ENCODE measurements at places on chromosomes 2 and 18.
A peak's percentile ranks its signal among the peaks of the same experiment; 100 is the strongest.

DNA sequence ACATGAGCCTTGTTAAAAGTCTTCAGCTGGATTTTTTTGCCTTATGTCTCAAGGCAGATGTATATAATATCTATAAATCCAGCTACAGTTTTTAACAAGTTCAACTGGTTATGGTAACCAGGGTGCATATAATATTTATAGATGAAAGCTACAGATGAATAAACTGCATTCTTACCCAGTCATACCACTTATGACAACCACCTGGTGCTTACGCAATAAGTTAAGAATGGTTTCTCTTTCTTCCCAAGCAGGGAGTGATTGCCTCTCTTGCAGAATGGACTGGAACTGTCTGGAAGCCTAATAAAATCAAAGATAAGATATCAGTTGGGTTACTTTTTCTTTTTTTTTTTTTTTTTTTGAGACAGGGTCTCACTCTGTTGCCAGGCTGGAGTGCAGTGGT lies 19.6 kb downstream of the DHX57 start:
- DNase-seq: peak; percentile 42

- DNase-seq: no peak
These were observed 136.1 kb upstream of the TTC39C start for GRCh38 chr18:23878336-23878900.

GRCh38 chr18:28607991-28608390 lies 431.1 kb upstream of the CDH2 start:
- DNase-seq: no peak

DNA sequence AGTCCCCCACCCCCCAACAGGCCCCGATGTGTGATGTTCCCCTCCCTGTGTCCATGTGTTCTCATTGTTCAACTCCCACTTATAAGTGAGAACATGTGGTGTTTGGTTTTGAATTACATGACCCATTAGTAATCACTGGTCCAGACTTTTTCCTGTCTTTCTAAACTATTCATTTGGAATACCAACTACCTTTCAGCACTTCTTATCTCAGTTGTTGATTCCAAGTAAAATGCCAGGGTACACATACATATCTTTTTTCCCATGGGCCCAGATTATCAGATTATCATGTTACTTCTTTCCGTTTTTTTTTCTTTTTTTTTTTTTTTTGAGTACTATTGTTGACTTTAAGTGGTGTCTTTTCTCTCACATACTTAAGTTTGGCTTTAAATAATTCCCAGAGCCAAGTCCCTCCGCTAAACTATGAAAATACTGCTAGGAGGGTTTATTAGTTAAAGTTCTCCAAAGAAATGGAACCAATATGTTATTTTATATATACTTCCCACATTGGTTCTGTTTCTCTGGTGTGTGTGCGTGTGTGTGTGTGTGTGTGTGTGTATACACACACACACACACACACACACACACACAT lies 389.3 kb downstream of the IRS1 start:
- no peak for DNase-seq

GRCh38 chr2:109382951-109383350 lies 230.8 kb downstream of the SEPTIN10 start:
- peak; percentile 15 for DNase-seq

DNA sequence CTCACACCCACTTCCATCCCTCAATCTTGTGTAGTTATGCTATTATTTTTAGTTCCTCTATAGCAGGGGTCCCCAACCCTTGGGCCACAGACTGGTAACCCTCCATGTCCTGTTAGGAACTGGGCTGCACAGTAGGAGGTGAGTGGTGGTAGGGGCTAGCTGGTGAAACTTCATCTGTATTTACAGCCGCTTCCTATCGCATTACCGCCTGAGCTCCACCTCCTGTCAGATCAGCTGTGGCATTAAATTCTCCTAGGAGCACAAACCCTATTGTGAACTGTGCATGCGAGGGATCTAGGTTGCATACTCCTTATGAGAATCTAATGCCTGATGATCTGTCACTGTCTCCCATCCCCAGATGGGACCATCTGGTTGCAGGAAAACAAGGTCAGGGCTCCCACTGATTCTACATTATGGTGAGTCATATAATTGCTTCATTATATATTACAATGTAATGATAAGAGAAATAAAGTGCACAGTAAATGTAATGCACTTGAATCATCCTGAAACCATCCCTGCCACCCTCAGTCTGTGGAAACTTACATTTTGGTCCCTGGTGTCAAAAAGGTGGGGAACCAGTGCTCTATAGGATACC lies 1.6 kb upstream of the RAB11FIP5 start:
- peak; percentile 68 for DNase-seq

GRCh38 chr2:143936848-143937722 lies 582.8 kb downstream of the ZEB2 start:
- peak; percentile 63 for DNase-seq

DNA sequence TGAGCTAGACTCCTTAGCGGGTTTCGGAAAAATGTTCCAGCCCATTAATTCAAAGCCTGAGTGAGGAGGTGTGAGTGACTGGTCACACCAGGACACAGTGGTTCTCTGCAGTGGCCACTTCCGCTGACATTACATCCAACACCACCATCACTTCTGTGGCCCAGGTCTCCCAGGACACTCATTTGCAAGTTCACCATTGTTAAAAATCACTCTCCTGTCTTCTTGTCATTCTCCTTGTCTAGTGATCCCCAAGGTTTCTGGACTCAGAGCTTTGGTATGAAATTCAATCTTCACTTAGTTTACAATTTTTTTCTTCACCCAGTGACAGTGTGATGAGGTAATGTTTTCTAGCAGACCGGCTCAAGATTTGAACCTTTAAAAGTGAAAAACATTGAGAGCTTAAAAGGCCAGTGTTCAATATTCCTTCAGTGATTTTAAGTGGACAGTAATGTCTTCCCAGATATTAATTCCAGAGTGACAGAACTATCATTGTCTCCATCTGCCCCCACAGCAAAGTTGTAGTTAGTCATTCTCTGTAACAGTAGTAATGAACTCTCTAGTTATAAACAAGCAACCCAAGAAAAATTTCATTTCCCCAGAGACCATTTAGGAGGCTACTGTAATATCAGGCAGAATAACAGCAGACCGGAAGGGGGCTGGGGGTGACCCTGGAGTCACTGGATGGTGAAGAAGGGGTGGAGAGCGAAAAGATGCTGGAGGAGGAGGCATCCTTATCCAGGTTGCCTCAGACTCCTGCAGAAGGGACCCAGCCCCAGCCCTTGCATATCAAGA lies 164.9 kb downstream of the GFPT1 start:
- peak; percentile 67 for DNase-seq

DNA sequence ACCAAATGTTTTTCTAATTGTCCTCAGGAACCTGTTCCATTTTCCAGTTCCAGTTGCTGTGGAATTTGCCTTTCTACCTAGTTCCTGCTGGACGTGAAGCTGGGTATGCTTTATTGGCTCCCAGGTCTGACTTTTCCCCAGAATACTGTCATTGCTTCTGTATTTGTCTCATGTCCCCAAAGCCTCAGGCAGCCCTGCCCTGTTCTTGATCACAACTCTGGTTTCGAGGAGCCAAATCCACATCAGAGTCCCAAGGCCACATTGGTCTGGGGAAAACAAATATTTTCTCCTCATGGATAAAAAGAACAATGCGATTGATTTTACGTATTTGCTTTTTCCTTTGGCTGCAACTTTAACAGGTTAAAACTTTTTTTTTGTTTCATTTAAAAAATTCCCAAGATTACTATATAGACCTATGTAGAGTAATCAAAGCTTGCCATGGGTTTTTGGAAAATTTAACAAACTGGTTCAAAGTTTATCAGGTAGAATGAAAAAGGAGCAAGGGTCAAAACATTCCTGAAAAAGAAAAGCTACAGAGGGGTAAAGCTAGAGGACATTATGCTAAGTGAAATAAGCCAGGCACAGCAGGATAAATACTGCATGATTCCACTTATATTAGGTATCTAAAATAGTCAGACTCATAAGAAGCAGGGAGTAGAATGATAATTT lies 85.2 kb downstream of the MDH1 start:
- no peak for DNase-seq

DNA sequence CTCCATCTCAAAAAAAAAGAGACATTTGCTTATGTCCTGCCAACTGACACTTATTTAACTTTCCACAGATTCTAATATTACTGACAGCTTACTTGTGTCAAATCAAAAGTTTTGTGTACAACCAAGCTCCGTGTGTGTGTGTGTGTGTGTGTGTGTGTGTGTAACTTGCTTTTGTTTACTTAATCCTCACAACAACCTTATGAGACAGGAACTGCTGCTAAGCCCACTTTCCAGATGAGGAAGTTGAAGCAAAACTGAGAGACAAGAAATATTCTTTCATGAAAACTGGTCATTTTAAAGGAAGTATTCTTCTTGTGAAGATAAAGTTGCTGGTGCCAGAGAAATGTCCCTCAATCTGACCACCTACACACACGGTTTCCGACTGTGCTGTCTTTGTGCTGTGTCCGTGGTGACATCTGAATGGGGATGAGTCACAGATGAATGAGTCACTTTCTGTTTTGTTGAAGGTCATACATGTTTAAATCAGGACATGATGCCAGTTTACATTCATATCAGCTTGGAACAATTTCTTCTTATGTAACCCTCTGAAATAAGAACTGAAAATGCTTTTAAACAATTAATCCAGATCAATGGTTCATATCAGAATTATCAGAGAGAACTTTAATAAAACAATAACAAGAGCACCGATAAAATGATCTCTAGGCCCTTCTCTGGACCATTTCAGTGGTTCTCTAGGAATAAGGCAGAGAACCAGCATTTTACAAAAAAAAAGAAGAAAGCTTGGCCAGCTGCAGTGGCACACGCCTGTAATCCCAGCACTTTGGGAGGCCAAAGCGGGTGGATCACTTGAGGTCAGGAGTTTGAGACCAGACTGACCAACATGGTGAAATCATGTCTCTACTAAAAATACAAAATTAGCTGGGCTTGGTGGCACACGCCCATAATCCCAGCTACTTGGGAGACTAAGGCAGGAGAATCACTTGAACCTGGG lies 95.5 kb downstream of the THNSL2 start:
- no peak for DNase-seq

- DNase-seq: no peak
These were observed 397 bp downstream of the ZCCHC2 start for GRCh38 chr18:62523255-62523588.

GRCh38 chr2:8609357-8609811 lies 72.5 kb upstream of the ID2 start:
- DNase-seq: no peak

GRCh38 chr2:74671479-74671878 lies 17.4 kb downstream of the SEMA4F start:
- DNase-seq: peak; percentile 70

DNA sequence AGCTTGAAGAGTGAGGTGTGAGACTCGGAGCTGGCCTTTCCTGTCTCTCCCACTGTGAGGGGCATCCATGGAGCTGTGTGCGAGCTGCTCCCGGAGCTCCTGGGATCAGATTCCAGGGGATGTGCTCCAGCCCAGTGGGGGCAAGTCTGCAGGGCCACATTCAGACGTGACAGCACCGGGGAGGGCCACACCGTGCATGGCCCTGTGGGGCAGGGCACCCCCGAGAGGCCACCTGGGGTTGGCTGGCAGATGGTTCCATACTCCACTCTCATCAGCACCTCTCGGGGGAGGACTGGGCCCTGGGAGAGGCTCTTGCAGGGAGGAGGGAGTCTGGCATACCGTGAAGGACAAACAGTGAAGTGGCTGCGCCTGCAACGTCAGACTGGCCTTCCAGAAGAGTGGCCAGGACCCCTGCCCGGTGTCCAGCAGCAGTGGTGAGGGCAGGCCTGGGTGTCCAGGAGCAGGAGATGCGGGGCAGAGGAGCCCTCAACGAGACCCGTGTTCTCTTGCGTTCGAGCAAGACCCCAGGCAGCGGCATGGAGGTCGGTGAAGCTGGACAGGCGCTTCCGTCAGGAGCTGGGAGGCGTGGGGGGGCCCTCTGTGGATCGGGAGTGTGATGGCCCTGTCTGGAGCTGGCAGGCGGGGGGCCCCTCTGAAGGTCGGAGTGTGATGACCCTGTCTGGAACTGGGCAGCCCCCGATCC lies 84.3 kb downstream of the ASB1 start:
- no peak for DNase-seq

DNA sequence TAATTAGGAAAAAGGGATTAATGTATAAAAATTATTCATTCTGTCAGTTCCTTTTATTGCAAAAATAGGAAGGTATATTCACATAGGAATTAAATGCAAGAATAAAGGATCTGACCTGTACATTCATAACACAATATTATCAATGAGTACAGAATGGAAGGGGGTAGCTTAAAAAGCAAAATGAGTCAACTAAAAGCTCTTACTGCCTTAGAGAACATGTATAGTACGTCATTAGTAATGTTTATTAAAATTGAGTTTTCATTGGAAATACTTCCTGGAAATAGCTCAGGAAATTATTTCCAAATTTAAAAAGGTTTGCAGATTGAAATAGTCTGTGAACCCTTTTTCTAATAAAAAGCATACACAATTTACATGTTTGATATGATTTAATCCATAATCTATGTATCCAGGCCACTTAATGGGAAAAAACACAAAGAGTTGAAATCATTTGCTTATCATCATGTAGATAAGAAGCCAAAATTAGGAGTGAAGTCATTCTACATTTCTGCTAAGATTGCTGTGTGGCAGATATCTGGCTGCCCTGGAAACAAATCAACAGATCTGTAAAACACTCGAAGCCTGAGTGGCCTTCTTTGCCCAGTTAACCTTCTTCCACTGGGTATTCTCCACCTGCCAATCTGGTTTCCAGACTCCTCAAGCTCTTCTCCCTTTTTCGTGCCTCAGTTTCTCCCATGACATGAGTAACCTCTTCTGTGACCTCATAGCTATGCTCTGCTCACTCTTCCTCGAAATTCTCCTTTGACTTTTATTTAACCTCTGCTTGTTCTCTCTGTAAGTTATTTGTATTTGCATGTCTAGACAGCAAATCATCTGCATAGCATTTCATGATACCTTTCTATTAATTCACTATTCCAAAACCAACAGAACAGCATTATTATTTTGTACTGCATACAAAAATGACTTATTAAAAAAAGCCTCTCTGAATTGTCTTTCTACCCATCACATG lies 181.2 kb upstream of the REV1 start:
- no peak for DNase-seq

DNA sequence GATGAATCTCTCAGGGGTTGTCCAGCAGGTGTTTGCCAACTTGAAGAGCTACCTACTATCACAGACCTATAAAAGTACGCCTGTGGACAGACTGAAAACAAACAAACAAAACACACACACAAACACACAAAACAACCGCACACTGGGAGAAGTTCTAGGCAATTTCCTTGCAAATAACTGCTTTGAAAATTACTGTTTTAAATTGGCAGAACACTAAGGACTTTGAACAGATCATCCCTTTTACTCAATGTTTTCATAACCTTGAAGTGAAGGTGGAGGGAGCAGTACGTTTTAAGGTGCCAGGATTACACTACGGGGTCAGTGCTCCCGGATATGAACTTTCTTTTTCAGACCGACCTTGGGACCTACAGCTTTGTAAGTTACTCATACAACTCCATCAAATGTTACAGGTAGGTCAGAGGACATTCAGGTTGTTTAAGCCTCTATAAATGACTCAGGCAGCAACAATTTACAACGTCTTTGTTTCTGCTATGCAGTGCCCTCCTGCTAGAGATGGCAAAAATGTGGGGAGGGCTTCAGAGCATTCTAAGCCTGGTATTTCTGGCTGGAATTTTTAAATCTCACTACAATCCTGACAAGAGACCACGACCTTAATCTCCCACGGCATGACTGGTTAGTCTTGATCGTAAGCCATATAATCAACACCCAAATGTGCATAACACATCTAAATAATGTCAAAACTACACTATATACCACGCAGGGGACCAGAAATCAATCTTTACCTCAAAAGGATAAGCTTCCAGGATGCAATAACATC lies 1.4 kb upstream of the SLC20A1 start:
- DNase-seq: peak; percentile 29

Data from HCEC 1CT (cell line).